Activated T-helper 9 cell treated with anti-CD3 and anti-CD28 coated beads, Interleukin-2, amount 50 U/mL, for 16 hours (primary cell): ENCODE measurements at places on chromosomes 11 and 22.

GRCh38 chr22:25375683-25376082 lies 156.2 kb downstream of the CRYBB2 start:
- no peak for DNase-seq

- DNase-seq, result no peak
Observed at GRCh38 chr22:38454353-38455075, 485 bp downstream of the KCNJ4 start.

DNA sequence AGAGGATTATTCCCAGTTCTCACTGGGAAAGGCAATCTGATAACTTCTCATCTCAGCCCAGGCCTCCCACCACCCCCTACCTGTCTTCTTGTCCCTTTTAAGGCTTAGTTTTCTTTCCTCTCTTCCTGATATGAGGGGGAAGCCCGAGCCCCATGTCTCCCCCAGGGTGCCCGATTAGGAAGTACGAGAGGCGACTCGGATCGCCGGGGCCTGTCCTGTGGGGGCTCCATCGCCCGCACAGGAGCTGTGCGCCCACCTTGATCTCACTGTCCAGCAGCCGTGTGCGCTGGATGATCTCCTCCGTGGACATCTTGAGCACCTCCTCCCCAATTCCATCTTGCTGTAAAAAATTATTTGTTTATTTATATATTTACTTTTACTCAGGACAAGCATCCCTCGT lies 628 bp downstream of the PSMC3 start:
- no peak for DNase-seq

GRCh38 chr11:117497206-117497951 lies 169.7 kb downstream of the CEP164 start:
- DNase-seq, result no peak

- DNase-seq, result no peak
Observed at GRCh38 chr11:66919923-66920322, 38.3 kb downstream of the PC start.

- DNase-seq, result no peak
Observed at GRCh38 chr11:66691311-66691980, 13.8 kb upstream of the RBM4B start.

DNA sequence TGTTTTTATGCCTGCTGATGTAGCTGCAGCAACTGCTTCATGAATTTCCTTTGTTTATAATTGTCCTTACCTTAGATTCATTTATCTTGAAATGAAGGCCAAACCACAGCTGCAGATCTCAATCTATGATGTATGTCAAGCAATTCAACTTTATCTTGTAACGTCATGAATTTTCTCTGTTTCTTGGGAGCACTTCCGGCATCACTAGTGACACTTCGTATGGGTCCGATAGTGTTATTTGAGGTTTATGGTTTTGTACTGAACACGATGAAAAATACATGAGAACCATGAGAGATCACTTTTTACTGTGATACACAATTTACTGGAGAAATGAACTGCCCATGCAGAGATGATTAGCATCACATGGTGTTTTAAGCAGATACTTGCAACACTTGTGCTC lies 98.5 kb downstream of the CSTPP1 start:
- no peak for DNase-seq

- no peak for DNase-seq
Observed at GRCh38 chr11:326842-327580, 6.4 kb upstream of the IFITM3 start.

DNA sequence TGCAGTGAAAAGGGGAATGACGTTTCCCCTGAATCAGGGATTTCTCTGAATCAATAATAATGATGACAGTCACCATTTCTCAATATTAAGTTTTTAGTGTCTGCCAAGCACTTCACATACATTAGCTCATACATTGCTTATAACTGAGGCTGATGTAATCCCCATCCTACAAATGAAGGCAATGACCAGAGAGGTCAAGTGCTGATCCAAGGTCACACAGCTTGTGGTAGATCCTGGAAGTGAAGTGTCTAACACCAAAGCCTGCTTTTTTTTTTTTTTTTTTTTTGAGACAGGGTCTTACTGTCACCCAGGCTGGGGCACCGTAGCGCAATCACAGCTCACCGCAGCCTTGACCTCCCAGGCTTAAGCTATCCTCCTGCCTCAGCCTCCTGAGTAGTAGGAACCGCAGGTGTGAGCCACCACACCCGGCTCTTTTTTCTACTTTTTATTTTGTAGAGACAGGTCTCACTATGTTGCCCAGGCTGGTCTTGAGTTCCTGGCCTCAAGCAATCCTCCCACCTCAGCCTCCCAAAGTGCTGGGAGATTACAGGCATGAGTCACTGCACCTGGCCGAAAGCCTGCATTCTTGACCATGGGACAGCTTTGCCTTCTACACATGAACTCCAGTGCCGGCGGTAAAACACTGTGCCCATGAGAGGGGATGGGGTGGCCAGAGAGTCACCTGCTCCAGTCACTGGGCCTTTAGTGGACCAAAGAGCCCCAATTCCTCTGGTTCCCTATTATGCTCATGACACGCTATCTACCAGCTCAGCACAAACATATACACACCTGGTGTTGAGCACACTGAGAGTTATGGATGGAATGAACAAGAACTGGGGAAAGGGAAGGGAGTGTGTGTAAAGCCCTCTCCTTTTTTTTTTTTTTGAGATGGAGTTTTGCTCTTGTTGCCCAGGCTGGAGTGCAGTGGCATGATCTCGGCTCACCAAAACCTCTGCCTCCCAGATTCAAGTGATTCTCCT lies 17.4 kb downstream of the ARHGAP1 start:
- DNase-seq, result no peak

DNA sequence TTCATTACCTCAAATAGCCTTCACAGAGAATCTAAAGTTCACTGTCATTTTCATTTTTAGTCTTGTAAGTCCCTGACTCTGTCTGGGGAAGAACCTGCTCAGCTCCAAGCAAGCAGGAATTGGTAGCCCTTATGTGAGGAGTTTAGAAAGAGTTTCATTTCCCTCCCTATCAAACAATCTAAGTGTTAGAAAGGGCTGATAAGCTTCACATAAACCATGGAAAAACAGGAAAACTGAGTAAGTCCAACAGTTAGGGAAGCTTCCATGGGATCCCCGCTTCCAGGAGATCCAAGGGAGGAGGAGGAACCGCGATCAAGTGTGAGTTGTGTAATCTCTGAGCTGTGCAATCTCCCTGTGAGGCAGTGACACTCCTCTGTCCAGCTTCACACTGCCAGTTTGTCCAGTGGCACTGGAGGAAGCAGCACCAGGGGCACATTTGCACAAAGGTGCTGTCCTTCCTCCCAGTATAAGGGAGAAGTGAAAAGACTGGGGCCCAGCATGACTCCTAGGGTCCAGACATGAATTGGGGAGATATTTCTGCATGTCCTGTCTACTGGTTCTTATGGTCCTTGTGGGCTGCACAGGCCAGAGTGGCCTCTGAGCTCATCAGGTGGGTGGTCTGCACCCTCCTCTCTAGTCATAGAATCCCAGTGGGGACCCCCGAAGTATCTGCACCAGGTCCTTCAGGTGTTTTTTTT lies 4.3 kb downstream of the PRAME start:
- DNase-seq, result no peak
